NCI-H524 treated with DMSO at 0.1 percent for 48 hours (cell line): ENCODE measurements at places on chromosomes 2 and 18.

DNA sequence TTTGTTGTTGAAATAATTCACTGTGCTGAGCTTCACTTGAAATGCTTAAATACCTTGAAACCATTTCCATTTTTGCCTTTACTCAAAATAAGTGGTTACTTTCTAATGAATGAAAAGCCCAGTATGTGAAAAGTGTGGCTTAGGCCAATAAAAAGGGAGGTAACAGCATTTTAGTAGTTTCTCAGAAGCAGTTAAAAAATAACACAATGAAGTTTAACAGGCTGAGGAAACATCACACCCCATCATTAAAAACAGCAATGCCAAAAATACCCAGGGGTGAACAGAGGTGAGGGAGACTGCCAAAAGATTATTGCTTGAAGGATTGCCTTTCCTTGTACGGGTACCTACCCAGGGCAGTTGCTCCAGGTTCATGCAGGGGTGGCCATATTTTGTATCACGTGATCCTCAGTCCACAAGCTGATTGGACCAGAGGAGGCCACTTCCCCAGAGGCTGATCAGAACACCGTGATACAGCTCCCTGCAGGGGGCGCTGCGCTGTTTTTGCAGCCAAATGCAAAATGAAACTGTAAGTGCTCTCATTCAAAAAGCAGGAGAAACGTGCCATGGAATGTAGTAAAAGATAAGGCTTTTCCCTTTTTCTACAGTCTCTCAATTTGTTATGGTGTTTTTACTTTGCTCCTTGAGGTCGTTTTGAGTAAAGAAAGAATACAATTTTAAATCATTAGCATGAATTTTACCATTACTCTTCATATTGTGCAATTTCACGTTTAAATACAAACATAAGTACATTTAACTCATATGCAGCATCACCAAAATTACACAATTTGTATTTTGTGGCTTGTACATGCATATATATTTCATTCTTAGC, 70.2 kb upstream of the SH3BP4 start:
- DNase-seq, result no peak

DNA sequence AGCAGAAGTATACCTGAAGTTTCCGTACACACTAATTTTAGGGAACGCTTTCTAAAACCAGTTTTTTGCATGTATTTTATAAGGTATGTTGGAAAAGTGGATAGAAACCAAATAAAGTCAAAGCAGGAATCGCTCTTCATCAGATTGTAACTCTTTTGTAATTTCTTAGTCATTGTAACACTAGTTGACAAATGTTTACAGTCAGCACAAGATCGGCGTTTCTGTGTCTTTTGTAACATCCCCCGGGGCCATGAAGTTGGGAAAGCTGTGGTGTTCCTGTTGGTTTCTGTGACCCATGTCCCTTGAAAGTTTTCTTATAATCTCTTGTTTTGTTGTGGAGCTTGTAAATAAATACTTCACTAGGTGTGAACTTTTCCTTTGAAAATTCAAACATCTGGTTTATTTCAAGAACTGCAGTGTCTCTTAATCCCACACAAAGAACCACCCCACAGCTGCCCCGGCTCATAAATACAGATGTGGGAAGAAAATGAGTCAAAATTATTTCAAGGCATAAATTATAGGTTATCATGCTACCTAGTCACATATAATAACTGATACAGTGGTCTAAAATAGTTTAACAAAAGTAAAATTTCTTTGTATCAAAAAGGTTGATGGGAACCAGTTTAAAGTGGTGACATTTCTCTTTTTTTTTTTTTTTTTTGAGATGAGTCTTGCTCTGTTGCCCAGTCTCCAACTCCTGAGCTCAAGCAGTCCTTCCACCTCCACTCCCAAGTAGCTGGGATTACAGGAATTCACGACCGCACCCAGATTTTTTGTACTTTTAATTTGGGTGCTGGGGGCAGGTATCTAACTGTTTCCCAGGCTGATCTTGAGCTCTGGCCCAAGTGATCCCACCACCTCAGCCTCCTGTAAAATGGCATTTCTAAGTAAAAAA, 751 bp upstream of the NMI start:
- DNase-seq, result no peak

GRCh38 chr2:119580550-119581072, 36.4 kb downstream of the CFAP221 start:
- DNase-seq, result no peak

- no peak for DNase-seq
Measured at GRCh38 chr2:164868563-164869419, 27.2 kb upstream of the COBLL1 start.

DNA sequence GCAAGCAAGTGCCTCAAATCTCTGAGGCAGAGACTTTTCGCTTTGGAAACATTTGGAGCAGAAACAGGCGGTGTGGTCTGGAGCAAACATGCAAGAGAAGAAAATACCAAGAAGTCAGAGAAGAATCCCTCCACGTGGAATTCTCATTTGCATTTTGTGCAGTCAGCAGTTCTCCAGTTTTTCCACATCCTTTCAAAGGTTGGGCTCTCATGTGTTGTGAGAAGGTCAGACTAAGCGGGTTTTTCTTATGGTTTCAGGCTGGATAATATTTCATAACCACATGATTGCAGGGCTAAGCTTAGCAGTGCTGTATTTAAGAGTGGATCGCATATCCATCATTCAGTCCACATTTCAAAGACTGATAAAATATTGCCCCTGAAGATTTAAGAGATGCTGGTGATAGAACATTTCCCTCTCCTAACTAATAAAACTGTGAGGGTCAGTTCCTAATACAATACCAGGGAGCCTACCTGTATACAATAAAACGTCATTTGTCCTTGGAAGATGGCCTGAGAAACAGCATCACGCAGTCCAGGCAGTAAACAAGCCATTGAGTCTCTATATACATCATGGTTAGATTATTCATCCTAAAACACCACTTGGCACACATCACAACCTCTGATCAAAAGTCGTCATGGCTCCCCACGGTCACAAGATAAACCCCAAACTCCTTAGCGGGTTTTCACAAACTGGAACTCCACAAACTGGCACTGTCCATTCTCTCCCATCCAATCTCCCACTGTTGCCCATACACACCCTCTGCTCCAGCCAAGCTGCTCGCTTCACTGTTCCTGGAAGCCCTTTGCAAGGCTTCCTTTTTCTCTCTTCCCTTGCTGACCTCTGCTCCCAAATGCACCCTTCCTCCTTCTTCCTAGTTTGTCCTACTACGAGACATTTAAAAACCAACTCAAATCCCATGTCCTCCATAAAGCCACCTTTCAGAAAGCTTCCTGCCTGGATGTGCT, 31.5 kb downstream of the ANKRD44 start:
- DNase-seq, result no peak

DNA sequence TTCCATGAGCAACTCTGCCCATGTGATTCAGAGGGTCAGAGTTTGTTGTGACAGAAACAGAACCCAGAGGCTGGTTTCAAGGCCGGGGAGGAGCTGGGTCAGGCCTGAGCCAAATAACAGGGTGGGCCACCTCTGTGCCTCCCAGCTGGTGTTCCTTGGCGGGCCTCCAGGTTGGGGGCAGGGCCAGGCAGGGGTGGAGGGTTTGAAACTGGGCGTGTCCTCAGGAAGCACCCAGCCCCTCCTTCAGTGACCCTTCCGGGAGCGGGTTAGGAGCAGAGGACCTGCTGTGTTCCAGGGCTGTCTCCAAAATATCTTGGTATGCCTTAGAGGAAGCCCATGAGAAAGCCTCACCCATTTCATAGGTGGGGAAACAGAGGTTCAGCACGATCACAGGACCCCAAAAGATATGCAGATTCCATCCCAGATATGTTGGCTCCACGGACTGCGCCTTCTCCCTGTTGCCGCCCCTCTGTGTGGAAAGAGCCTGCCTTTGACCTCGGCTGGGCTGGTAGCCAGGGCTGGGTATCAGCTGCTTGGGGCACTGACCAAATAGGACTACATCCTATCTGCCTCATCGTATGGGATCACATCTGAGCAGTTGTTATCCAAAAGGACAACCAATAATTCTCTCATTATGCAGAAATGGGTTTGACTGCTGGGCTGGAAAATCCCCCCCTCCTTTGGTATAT, 74.8 kb upstream of the GLI2 start:
- DNase-seq, result no peak

DNA sequence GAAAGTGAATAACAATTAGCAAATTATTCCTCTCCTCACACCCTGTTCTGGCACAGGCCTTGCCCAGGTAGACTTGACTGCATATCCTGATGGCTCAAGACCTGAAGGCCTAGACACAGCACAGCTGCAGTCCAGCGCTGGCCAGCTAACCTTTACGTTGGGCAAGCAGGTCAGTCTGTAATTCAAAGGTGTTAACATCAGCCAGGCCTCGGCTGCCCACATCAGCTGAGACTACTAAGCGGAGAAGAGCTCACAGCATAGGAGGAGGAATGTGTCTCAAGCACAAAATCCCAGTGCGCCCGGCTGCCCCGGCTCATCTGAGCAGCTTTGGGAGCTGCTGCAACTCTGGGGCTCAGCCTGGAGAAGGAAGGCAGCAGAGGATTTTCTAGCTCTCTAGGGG, 33.5 kb upstream of the OTOF start:
- no peak for DNase-seq

- peak; percentile 60 for DNase-seq
Measured at GRCh38 chr2:40062381-40062780, 283.3 kb upstream of the THUMPD2 start.

- no peak for DNase-seq
Measured at GRCh38 chr2:20585710-20586594, 64.9 kb downstream of the HS1BP3 start.

DNA sequence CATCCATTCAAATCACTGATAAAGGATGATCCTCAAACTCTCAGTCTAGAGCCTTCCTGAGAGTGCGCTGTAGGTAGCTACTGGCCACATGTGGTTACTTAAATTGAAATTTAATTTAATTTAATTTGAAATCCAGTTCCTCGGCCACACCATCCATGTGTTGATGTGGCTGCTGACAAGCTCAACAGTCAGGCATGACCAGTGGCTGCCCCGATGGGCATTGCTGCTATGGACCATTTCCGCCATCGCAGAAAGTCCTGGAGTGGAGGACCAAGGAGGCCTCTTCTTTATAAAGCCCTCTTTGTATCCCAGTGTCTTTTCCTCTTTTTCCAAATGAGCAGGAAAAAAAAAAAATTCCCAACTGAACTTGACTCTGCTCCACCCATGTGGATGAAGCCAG, 100.6 kb downstream of the HDAC4 start:
- no peak for DNase-seq

DNA sequence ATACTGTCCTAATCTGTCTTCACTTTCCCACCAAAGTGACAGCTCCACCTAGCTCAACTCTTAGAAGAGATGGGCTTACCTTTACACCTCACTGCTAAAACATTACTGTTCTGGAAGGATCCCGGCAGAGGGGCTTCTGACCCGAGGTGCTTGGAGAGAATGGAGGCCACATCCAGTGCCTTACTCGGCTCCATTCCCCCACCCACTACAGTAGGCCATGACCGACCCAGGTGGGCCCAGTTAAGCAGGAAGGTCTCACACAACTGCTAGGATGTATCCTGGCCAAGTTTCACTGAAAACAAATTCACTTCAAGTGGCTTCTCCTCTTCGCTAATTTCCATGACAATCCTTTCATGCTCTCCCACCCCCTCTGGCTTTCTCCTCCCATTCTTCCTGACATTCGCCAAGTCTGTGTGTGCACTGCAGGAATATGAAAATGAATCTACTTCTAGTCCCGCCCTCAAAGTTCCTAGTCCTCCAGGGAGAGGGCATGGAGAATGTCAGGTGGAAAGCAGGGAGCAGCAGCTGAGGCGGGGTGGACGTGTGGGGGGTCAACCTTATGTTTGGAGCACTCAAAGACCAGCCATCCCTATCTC, 11.8 kb downstream of the WIPF1 start:
- no peak for DNase-seq

DNA sequence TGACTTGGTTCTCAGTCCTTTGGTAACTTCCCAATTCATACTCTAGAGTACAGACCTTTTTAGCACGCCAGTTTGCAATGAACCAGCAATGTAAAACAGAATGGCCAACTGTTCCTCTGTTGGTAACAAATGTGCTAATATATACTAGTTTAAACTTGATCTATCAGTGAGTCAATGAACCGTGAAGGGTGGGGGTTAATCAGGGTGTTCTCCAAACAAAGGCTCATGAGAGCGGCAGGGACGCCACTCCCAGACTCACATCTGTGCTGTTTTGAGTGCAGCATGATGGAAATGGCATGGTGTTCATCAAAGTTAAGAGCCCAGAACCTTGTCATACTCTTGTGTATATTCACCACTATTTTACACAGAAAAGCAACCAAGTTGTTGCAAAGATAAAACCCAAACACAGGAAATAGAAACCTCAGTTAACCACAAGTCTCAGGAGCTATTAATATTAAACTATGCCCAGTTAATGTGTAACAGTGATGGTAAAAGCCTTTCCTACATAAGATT, 70.3 kb downstream of the CERKL start:
- peak; percentile 96 for DNase-seq

DNA sequence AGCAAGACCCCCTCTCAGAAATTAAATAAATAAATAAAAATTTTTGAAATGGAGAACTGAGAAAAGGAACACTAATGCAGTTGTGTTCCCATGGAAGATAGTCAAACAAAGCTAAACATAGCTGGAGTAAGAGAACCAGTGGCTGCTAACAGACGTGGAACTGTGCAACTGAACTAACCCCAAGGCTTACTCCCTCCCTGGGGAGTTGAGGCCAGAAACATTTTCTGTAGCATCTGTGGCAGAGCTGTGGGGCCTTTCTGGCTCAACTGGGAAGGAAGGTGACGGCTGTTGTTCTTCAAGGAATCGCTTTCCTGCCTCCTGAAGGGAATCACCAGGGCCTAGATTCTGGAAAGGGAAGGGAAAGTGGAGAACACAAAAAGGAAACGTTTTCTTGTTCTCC, 53.9 kb upstream of the B3GNT2 start:
- DNase-seq, result no peak

GRCh38 chr18:66999003-66999402, 395.1 kb upstream of the CDH19 start:
- no peak for DNase-seq

DNA sequence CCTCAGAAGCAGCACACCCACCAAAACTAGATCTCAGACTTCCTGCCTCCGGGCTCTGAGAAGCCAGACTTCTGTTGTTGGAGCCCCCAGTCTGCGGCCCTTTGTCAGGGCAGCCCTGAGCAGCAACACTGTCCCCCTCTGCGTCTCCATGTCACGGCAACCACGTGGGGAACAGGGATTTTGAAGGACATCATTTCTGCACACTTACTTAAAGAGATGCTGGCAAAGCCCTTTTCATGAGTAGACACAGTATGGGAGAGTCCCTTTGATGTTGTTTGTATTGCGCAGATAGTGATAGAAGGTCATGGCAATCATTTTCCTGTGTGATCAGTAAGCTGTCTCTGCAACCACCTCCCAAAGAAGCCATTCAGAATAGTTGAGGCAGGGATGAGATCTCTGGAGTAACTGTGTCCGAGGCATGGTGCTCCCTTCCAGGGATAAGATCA, 69.1 kb upstream of the ID2 start:
- DNase-seq, result no peak

DNA sequence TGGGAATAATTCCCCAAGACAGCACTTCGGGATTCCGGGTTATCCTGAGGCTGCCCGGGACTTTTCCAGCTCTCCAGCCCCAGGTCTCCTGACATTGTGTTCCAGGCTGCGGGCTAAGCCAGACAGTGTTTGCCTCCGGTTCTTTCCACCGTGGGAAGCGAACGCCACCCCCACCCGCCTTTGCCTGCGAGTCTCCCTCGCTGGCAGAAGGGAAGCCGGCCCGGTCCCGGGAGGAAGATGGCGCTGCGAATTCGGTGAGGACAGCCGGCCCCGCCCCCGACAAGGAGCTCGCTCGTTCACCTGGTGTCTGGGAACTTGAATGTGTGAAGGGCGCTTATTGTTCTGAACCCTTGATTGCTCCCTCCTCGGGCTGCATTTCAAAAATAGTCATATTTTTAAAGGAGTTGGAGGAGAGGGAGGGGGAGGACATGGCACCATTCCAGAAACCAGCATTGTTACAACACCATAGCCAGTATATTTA, 2.9 kb downstream of the LRATD1 start:
- peak; percentile 65 for DNase-seq
